ENCODE measurements at places on chromosomes 1 and 21. TPM values are rescaled to one million over a fixed set of nuclear protein-coding genes. Genes with fewer than 3 reads are reported as not detected.

Gene JUN
- 176 TPM for polyA plus RNA-seq

Gene IGSF8
- 13.8 TPM for polyA plus RNA-seq

Gene WLS
- polyA plus RNA-seq, result 31.6 TPM

Gene PCBP3
- 1.7 TPM for polyA plus RNA-seq

Gene RHCE
- polyA plus RNA-seq, result 0.10 TPM

Gene CFHR3
- polyA plus RNA-seq, result 0.45 TPM

Gene TMEM52
- 182 TPM for polyA plus RNA-seq

Gene LMO4
- 19.4 TPM for polyA plus RNA-seq

Gene RBM8A
- 102 TPM for polyA plus RNA-seq

Gene FAM43B
- polyA plus RNA-seq, result 1.5 TPM

Gene HOOK1
- 7.7 TPM for polyA plus RNA-seq

Gene FCGR1A
- polyA plus RNA-seq, result 2.0 TPM

Gene TAS1R1
- polyA plus RNA-seq, result 0.12 TPM

Gene C1QB
- polyA plus RNA-seq, result 56.6 TPM

Gene UTS2
- 0.08 TPM for polyA plus RNA-seq

Gene GJA4
- polyA plus RNA-seq, result 68.1 TPM

Gene TNFAIP8L2
- 1.4 TPM for polyA plus RNA-seq

Gene TMEM82
- not detected for polyA plus RNA-seq

Gene ZNHIT6
- 13.3 TPM for polyA plus RNA-seq

Gene LHX4
- polyA plus RNA-seq, result not detected

Gene TMEM269
- polyA plus RNA-seq, result not detected

Gene SDE2
- polyA plus RNA-seq, result 5.1 TPM

Gene VCAM1
- 44.4 TPM for polyA plus RNA-seq

Gene PLA2G4A
- 2.6 TPM for polyA plus RNA-seq

Gene IFI44L
- polyA plus RNA-seq, result 11.0 TPM

Gene IBA57
- polyA plus RNA-seq, result 7.4 TPM

Gene MTHFR
- polyA plus RNA-seq, result 16.1 TPM

Gene NOTCH2NLA
- 13.3 TPM for polyA plus RNA-seq

Gene RNU1-3
- polyA plus RNA-seq, result not detected

Gene S100A7
- not detected for polyA plus RNA-seq

Gene FGGY
- 6.3 TPM for polyA plus RNA-seq

Gene DCDC2B
- not detected for polyA plus RNA-seq

Gene CLDN17
- polyA plus RNA-seq, result not detected

All from adipose tissue (tissue), 3 donors.